Activated CD4-positive, alpha-beta T cell treated with anti-CD3 and anti-CD28 coated beads, Interleukin-2, amount 50 U/mL, for 48 hours (primary cell): ENCODE measurements at places on chromosomes 11 and 22.

- no peak for DNase-seq
Observed at GRCh38 chr22:26923531-26923930, 266.1 kb downstream of the MIAT start.

- DNase-seq: no peak
Observed at GRCh38 chr11:116415095-116415494, 357.7 kb downstream of the BUD13 start.

DNA sequence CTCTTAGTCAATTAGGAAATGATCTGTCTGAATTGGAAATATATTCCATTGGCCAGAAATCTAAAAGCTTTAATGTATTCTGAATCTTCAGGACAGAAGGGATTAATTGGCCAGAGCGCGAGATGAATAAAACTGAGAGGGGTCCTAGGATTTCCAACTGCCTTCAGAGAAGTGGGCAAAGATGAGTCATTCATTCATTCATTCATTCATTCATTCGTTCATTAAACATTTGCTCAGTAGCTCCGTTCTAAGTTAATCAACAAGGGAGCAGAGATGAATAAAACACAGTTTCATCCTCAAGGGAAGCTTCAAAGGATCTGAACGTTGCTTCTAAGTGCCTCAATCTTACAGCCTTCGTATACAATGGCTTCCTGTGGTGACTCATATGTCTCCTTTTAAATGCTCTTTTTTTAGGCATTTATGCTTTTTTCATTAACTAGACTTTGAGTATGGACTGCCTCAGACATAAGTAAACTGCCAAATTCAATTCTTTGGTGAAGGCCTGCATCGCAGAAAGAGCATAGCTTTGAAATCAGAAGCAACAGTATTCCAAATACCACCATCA, 537.4 kb upstream of the CCDC90B start:
- no peak for DNase-seq

DNA sequence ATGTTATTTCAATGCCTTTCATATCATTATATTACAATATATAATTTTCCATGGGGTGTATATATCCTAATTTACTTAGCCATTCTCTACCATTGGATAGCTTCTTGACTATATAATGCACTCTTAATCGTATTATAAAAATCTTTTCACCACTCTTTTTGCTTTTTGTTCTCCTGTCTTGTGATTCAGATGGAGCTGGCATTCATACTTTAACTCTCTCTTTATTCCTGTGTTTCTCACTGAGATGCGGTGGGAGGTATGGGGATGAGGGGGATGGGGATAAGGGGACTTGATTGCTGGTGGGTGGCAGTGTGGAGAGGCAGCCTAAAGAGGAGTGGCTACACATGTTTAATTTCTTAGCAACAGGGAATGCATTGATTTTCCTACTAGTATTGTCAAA, 105.9 kb downstream of the NELL1 start:
- DNase-seq: no peak

- DNase-seq: no peak
Observed at GRCh38 chr11:75233754-75234172, 6.8 kb upstream of the TPBGL start.

- no peak for DNase-seq
Observed at GRCh38 chr11:69587454-69588090, 53.4 kb upstream of the CCND1 start.

- no peak for DNase-seq
Observed at GRCh38 chr22:50504369-50505211, 2.9 kb downstream of the LMF2 start.

GRCh38 chr11:57711414-57712255, at the start of gene MED19:
TSS of gene MED19 (minus strand) at chr11:57712215. CDS start at chr11:57712179, 36 bp downstream.
- DNase-seq: peak; percentile 77

GRCh38 chr11:15927196-15927863, 429.0 kb downstream of the SOX6 start:
- no peak for DNase-seq

GRCh38 chr11:34632105-34632791, 11.4 kb downstream of the EHF start:
- DNase-seq: no peak

DNA sequence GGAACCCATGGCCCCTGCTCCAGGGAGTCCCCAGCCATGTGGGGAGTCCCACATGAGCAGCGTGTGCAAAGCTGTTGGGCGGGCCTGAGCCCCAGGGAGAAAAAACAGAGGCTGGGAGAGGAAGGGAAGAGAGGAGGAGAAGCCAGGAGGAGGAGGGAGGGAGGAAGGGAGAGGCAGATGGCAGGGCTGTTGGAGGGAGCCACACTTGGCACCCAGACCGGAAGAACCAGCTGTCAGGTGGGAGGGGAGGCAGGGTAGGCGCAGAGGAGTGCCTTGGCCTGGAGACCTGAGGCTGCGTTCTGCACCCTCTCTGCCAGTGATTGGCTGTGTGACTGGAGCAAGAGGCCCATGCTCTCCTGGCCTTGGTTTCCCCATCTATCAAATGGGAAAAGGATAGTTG, 6.7 kb downstream of the SYNGR1 start:
- no peak for DNase-seq

GRCh38 chr11:65898656-65899355, 1.4 kb downstream of the FOSL1 start:
- DNase-seq: no peak

DNA sequence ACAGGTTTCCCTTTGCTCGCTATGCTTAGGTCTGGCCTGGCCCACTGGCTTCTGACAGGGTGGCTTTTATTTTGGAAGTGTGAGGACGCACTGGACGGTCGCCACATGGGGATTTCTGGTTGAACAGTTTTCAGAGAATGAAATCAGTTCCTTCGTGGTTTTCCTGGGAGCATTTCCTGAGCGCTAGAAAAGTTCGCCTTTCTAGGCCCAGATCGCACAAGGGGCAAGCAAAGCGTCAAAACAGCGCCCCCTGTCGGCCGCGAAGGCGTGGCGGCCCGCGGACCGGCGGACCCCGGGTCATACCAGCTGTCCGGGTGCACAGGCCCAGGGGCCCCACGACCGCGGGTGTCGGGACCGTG, 12.7 kb upstream of the CYP2R1 start:
- peak; percentile 91 for DNase-seq

DNA sequence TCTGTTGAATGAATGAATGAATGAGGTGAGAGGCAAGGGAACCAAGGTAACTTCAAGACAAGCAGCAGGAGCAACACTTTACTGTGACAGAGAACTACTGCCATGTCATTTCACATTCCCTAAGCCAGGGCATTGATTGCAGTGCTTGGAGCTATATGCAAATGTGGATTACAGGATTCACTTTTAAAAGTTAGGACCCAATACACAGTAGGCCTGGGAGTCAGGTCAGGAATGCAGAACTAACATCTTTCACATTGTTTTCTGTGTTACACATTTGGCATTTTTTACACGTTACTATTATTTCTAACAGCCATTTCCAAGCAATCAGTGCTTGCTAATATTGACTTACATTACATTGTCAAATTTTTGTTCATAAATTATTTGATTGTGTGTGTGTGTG, 26.2 kb upstream of the ME3 start:
- no peak for DNase-seq

GRCh38 chr22:25021976-25022711, 69.6 kb downstream of the KIAA1671 start:
- DNase-seq: no peak

GRCh38 chr11:9563196-9563730, 10.2 kb upstream of the WEE1 start:
- DNase-seq: no peak

- DNase-seq: peak; percentile 67
Observed at GRCh38 chr22:43152357-43153071, 1.2 kb downstream of the TSPO start.

GRCh38 chr11:31620434-31620833, 110.9 kb downstream of the ELP4 start:
- DNase-seq: no peak

GRCh38 chr11:64003807-64004589, 17.8 kb downstream of the OTUB1 start:
- DNase-seq: no peak

DNA sequence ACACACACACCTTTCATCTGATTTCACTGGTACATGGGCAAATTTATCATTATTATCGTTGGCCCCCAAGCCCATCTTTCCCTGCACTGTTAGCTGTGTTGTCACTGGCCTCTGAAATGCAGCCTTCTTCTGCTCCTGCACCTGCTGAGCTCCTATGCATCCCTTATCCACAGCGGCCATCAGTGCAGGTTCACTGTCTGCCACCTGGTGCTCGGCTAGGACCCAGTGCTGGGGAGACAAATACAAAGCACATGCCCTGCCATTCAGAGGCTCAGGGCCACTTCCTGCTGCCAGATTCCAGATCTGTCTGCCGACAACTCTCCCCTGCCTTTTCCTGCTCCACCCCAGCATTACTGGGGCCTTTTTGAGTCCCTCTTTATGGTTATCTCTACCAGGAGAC, 1205.4 kb downstream of the TBC1D22A start:
- no peak for DNase-seq
